ENCODE measurements at places on chromosomes 5 and 9.

DNA sequence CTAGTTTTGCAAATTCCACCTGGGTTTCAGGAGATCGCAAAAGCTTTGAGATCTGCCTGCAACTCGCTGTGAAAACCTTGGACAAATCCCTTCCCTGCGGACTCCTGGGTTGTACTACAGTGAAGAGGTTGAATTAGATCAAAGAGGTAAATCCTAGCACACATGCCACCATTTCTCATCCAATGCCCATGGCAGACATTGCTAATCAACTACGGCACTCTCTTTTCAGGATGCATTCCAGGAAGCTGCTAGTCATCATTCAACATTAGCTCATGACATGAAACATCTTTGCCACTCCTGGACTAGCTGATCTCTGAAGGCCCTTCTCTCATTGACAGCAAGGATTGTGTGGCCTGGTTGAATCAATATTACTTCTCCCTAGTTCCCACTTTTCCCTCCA, 46.1 kb downstream of the PCDH1 start:
- no peak for DNase-seq

- DNase-seq = no peak
Observed at GRCh38 chr9:82894961-82895821, 167.8 kb downstream of the RASEF start.

GRCh38 chr5:43042626-43043399, 2.7 kb upstream of the ANXA2R start:
- no peak for DNase-seq

GRCh38 chr5:61588216-61588615, 256.2 kb downstream of the ZSWIM6 start:
- no peak for DNase-seq

DNA sequence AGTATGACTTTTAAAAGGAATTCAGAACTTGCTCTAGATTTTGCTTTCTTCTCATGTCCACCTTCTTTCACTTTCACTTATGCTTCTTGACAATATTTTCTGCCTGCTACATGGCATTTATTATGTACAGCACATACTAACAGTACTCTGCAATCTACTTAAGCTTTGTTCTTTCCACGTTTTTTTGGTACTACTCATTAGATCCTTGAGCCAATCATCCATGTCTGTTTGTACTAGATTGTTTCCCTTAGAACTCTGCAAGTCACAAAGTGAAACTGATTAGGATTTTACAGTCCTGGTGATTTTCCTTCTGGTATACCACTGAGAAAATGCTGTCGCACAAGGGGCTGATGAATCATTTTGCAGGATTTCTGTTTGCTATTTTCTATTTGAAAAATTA, 78.3 kb downstream of the PARP8 start:
- DNase-seq = no peak

DNA sequence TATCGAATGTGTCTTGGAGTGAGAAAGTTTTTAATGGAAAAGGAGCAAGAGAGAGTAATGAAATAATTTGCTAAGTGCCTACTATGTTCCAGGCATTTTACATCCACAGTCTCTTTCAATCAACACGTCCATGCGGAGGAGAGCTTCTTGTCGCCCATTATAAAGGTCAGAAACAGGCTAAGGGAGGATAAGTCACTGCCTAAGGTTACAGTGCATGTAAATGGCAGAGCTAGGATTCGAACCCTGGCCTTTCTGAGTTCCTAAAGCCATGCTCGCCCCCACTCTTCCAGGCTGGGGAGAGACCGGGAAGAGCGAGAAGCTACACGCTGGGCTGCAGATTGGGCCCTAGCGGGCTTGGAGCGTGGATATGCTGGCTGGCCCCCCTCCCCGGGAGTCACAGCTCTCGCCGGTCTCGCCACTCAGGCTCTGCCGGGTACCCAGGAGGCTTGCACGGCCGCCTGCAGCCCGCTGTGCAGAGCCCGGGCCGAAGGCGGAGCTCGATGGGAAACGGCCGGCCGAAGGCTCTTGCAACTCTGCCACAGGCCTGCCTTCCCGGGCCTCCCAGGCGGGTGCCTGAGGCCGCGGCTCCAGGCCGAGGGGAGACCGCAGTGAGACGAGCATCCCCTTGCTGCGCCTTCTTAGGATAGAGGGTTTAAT, 775 bp upstream of the LHX2 start:
- DNase-seq = no peak

GRCh38 chr5:141039061-141039460, 12.1 kb upstream of the PCDHB1 start:
- no peak for DNase-seq

- DNase-seq = peak; percentile 76
Observed at GRCh38 chr5:463952-464351, 21.0 kb downstream of the EXOC3 start.

DNA sequence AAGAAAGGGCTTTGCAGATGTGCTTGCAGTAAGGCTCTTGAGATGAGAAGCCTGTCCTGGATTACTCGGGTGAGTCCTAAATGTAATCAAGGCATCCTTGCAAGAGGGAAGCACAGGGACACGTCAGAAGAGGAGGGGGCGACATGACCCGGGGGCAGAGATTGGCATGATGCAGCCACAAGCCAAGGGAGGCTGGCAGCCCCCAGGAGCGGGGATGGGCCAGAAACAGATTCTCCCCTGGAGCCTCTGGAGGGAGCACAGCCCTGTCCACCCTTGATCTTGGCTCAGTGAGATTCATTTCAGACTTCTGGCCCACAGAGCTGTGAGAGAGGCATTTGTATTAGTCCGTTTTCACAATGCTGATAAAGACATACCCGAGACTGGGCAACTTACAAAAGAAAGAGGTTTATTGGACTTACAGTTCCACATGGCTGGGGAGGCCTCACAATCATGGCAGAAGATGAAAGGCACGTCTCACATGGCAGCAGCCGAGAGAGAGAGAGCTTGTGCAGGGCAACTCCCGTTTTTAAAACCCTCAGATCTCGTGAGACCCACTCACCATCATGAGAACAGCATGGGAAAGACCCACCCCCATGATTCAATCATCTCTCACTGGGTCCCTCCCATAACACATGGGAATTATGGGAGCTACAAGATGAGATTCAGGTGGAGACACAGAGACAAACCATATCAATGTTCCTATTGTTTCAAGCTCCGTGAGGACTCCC, 76.1 kb downstream of the ADAMTS2 start:
- DNase-seq = no peak

DNA sequence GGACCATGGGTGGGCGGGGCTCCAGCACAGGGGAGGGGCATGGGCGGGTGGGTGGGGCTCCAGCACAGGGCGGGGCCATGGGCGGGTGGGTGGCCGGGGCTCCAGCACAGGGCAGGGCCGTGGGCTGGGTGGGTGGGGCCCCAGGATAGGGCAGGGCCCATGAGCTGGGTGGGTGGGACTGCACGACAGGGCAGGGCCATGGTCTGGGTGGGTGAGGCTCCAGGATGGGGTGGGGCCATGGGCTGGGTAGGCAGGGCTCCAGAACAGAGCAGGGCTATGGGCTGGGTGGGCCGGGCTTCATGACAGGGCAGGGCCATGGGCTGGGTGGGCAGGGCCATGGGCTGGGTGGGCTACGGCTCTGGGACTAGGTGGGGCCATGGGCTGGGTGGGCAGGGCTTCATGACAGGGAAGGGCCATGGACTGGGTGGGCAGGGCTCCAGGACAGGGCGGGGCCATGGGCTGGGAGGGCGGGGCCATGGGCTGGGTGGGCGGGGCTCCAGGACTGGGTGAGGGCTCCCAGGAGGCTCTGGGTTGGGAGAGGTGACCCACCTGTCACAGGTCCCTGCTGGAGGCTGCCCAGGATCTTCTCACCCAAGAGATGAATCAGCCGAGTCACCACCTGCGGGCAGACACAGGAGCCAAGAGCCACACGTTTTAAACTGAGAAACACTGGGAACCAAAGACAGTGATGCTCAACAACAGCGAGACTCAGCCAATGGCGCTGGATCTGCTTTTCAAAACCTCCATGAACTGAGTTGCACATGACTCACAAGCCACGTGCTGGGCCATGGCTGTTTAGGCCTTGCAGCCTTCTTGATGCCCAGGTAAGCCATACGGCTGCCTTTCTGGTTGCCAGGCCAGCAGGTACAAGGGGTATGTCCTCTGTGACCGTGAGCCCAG, 33.6 kb upstream of the NSMF start:
- DNase-seq = no peak

DNA sequence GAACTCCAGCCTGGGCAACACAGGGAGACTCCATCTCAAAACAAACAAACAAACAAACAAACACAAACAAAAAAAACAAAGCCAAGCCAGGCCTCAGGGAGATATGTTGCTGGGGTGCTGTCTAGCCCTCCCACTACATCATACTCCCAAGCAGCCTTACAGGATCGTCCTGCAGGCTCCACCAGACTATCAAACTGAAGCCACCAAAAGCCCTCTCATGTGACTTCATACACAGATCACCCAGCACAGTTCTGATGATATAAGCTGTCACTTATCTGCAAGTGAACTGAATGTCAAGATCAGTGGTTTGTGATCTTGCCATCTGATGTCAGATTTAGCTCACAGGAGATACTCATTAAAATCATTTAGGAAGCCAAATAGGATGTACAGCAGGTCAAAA, 43.3 kb downstream of the WDR41 start:
- no peak for DNase-seq

DNA sequence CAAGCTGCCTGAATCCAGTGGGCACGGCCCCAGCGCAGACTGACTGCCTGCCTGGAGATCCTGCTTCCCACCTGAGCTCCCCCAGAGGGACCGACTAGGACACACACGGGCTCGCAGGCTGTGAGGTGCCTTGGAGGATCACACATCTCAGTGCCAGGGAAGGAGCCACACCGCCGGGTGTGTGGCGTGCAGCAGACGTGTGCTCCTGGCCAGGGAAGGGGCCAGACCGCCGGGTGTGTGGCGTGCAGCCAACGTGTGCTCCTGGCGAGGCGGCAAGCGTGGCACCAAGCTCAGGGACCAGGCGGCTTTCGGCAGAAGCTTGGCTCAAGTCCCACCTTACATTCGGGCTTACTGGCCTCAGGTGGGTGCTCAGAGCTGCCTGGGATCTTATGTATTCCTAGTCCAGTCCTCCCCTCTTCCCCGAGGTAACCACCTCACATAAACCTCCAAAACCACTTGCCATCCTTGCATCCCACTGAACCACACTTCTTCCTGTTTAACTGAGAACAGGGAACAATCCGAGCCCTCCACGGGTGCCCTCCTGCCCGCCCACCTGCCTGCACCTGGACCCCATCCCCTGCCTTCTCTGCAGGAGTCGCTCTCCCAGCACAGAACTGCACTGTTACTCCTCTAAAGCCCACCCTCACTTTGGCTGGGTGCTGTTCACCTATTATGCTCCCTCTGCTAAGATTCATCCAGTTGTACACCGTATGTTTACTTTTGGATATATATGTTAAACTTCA, 22.4 kb upstream of the MRNIP start:
- DNase-seq = no peak

- no peak for DNase-seq
Observed at GRCh38 chr9:70044490-70045307, 1.1 kb downstream of the MAMDC2 start.

DNA sequence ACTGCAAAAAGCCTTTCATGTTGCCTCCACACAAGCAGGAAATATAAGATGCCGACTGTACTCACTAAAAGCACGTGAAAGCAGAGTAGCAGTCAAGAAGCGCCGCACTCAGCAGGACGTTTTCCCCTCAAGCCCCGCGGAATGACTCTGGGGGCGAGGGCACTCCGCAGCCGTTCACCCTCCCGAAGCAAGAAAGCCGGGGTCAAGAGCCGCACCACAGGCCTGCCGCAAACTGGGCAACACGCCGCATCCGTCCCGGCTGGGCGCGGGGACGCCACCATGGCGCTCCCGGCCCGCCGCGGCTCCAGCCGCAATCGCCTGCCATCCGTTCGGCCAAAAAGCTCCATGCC, 364 bp downstream of the RPS6 start:
- DNase-seq = no peak

GRCh38 chr9:3151672-3152576, 308.0 kb upstream of the PUM3 start:
- no peak for DNase-seq

GRCh38 chr5:6673031-6673430, 39.8 kb downstream of the SRD5A1 start:
- no peak for DNase-seq

- no peak for DNase-seq
Observed at GRCh38 chr9:70510157-70510770, 95.8 kb upstream of the KLF9 start.

DNA sequence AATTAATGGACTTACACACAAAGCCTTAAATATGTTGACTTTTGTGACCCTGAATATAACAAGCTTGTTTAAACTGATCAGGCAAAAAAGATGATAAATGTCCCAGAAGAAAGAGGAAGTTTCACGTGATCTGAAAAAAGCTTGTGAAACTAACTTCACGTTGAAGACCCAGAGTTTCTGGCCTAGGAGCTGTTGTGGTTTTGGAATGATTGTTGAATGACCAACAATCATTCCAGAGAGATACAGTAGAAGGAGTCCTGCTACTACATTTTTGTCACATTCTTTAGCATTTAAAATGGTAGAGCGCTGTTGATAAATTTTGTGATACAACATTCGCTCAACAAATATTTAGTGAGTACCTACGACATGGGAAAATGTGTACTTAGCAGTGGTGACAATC, 143.1 kb upstream of the FBN2 start:
- DNase-seq = no peak

DNA sequence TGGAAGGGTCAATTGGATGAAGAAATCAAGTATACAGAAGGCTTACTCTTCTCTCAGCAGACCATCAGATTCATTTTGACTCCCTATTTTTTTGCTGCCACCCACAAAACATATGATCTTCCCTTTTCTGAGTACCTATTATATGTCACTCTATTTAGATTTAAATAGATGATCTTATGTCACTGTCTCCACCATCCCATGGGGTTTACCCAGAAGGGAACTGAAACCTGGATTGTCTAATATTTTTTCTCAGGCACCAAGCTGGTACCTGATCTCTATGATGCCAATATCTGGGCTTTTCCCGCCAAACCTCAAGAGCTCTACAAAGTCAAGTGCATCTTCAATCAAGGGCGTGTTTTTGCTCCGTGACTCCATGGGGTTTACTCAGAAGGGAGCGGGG, 118.7 kb downstream of the GAS1 start:
- no peak for DNase-seq

GRCh38 chr5:150500328-150500841, 7.5 kb upstream of the NDST1 start:
- DNase-seq = no peak

DNA sequence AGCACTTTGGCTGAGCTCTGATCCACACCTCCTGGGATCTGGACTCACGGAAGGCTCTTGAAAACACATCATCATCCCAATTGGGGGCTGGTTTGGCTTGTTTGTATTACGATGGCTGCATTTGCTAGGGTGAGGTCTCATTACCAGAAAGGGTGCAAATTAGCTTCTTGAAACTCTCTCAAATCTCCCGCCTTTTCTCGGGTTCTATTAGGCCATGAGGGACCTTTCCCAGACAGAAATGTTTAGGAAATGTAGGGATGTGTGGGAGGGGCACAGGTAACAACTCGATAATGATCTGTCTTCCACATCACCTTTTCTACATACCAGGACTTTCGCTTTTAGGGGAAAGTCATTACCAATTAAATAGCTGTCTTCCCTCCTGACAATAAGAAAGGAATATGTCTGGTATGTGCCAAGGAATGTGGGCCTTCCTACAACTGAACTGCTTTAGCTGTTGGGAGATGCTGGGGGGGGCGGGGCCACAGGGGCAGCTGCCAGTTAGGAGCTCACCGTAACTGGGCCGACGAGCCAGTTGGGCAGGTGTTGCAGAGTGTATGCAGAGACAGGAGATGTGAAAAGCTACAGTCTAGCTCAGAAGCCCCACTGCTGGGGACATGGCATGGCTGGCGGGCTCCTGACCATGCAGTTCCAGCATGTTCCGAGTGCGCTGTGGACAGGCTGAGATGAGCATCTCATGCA, 71.2 kb downstream of the AK8 start:
- DNase-seq = no peak

Data from activated CD4-positive, CD25-positive, alpha-beta regulatory T cell treated with anti-CD3 and anti-CD28 coated beads, Interleukin-2, amount 50 U/mL, for 16 hours (primary cell).